ENCODE measurements at places on chromosomes 16 and 17.

- no peak for DNase-seq
These were observed 2.2 kb downstream of the SNN start for GRCh38 chr16:11670171-11671131.

DNA sequence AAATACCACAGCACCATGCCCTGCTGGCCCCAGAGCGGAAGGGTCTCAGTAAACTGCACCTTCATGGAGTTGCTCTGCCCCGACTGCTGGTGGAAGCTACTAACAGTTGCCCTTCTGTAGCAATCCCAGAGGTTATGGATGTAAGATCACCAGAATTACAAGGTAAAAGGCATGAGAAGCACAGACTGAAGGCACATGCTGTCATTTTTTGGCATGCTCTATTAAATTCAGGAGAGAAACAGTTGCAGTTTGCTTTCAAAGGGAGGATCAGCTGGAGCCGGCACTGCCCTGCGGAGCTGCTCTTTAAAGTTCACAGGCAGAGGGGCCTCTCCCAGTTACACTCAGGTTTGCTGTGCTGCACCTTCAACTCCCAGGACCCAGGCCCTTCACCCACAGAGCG is 19.2 kb downstream of the NPRL3 start:
- DNase-seq = no peak

DNA sequence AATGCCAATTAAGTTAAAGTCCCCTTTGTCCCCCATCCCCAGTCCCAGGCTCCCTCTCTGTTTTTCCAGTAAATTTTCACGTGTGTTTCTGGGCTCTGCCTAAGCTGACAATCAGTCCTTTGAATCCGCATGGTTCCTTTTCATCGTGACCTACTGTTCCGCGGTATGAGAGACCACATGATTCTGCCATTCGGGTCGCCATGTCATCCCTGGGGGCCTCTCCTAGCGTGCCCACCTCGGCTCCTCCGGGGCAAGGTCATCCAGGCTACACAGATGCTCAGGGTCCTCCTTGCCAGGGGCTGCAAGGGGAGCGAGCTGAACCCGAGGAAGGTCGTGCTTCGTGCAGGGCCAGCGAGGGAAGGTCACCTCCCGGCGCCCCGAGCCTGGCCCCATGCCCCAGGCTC is 157.6 kb downstream of the RAB11FIP4 start:
- DNase-seq = no peak

DNA sequence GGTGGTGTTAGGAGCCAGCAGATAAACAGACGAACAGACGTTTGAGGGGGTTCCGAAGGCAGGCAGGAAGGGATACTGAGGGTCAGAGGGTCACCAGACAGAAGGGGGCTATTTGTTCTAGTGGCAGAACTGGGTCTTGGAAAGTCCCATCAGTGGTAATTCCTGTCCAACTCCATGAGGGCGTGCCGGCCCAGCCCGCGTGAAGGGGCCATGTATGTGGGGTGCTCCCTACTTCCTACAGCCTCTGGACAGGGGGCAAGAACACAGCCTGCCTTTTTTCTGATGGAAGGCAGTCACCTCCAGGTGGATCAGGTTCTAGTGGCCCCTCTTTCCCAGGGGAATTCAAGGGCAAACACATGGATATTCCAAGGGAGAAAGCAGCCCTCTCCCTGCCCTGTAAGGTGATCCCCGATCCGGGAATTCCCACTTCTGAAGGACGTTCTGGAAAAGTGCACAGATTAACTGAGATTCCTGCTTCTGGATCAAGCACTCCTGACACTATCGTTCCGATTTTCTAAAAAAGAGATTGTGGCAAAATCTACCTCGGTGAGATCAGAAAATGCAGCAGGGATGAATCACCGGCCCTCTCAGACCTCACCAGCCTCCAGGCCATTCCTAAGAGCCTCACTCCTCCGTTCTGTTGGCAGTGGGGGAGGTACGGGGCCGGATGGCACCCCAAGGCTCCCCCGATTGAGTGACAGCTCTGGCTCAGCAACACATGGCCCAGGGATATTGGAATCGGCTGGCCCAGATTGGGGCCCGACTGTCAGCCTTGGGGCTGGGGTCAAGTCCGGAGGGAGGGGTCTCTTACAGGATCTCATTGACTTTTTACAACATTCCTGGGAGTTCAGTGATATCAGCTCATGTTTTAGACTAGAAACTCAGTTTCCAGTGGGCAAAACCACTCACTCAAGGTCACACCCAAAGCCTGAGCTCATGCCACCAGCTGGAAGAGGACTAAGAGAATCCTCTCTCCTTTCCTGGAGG is 12.4 kb downstream of the STX1B start:
- peak; percentile 86 for DNase-seq

DNA sequence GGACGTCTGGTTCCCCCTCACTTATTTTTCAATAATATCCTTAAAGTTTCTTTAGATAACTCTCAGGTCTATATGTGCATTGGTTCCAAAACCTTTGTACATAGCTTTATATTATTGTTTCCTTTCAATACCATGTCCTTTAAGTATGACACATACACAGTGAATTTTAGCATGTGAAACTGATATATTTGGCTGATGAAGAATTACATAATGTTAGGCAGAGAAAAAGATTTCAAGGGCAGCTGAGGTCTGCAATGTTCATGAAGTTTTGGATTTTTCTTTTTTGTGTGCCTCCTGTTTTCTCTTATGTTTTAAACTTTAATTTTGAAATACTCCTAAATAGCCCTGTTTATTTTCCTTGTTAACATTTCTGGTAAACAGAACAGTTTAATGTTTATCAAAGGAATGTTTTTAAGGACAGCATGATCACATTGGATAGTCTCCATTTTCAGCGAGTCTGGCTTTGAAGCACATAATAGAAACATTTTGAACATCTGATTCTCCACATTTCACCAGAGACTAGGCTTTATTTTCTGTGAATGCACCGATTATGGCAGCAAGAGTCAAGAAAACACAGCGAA is 32.9 kb upstream of the FBXO47 start:
- DNase-seq = no peak

- DNase-seq = no peak
These were observed 102.4 kb downstream of the CCT6B start for GRCh38 chr17:34858591-34859565.

DNA sequence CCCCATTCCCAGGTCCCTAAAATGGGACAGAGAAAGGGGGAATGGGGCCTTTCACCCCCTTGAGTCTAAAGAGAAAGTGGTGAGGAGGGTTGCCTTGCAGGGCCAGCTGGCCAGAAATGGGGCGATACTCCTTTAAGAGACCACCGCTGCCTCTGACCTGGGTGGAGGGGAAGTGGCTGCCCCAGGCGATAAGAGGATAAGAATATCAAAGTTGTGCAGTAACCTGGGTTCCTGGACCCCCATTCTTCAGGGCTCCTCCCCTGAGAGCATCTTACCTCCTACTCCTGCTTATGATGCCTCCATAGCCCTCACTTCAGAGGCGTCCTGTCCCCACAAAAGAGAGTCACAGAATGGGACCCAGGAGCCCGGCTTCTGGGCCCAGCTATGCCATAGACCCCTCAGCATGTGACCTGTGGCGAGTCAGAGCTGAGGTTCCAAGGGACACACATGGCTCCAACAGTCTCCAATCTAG is 5.2 kb upstream of the TSPOAP1 start:
- DNase-seq = no peak

- no peak for DNase-seq
These were observed 46.2 kb downstream of the SNTB2 start for GRCh38 chr16:69233124-69233523.

- no peak for DNase-seq
These were observed 98.9 kb downstream of the N4BP1 start for GRCh38 chr16:48511071-48511540.

GRCh38 chr17:59892924-59893675 is at the start of the genes RPS6KB1 and TUBD1:
TSS of gene RPS6KB1 (plus strand) at chr17:59893121. CDS start at chr17:59893185, 64 bp downstream.
TSS of gene TUBD1 (minus strand) at chr17:59892943. CDS start at chr17:59891002, 1,941 bp downstream.
- DNase-seq = no peak

DNA sequence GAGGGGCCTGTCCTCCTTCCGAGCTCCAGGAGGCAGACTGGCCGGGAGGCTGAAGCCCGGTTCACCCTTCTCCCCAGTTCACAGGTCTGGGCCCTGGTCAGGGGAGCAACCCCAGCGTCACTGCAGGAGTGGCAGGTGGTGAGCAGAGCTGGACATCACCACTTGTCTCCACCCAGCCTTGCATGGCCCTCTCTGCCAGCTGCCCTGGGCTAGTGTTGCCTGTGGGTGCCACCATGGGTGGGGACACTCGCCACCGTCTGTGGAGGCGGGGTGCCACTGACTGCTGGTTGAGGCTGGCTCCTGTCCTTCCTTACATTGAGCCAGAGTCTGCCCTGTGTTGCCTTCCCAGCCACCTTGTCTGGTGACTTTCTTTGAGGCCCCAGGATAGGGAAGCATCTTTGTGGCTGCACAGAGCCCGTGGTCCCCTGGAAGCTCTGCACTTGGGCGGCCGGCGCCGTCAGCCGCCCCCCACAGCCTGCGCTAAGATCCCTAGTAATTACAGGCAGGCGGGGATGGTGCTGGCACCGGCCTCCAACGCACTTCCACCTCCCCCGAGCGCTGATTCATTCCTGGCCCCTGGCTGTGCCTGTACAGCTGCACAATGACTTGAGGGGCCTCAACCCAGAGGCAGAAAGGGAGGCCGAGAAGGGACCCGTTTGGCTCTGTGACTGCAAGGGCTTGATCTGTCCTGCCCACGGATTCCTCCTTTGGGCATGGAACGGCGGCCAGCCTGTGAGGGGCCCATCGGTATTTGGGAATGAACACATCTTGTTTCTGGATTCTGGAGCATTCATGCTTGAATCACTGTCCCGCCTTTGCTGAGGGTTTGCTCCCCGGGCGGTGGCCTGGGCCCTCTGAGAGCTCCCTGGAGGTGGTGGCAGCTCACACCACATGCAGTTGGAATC is 5.2 kb downstream of the BAIAP2 start:
- peak; percentile 56 for DNase-seq

DNA sequence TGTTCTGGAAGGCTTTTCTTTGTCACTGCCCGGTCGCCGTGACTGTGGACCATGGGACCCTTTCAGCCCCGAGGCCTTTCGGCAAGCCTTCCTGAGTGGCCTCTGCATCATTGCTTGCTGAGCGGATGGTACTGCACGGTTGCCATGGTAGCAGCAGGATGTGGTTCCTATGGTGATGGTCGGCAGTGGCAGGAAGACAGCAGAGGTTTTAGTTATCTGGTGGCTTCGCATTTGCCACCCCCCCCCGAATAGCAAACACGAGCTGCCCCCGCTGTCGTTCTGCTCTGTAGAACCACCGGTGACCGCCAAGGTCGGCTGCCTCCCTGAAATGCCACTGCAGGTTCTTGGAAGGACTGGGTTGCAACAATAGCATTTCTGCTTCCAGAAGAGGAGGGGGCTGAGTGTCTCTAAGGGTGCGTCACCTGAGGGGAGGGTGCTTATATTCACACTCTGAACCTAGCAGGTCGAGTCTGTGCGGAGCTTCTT is 76.6 kb downstream of the CMIP start:
- peak; percentile 35 for DNase-seq

GRCh38 chr17:39118674-39119419 is 32.6 kb downstream of the PLXDC1 start:
- DNase-seq = no peak

DNA sequence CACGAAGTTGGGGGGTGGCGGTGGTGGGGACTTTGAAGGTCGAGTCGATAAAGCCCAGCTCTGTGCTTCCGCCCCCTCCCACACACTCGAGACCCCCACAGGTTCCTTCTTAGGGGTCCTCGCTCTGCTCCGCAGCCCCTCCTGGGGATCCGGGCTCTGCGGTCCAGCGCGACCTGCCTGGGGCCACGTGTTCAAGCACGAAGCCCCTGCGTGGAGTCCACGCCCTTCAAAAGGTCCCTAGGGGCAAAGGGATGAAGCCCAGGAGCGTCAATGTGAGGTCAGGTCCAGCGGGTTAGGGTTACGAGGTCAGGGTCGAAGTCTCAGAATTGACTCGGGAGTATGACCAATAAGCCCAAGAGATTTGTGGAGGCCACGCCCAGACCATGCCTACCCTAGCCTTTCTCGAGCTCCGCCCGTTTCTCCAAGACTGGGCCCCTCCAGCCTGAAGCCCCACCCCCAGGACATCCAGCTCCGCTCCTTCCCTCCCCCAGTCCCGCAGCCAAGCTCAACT is 786 bp upstream of the CACNA1G start:
- DNase-seq = no peak

GRCh38 chr17:73783945-73784603 is 139.8 kb upstream of the SDK2 start:
- no peak for DNase-seq

DNA sequence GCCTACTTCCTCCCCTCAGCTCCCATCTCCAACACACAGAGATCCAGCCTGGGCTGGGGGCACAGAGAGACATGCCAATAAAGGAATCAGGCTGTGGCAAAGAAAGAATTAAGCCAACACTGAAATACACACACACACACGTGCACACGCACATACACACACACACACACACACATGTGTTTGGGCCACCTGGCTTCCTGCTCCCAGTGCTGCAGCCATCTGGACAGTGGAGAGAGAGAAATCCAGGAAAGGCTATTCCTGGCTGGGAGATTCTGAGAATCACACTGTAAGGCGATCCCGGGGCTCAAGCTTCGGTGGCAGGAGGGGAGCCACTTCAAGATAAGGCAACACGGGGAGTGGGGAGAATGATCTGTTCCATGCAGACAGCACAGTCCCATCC is 72.4 kb downstream of the NOG start:
- DNase-seq = no peak
